ENCODE measurements at places on chromosomes 6 and 20. TPM values are rescaled to one million over a fixed set of nuclear protein-coding genes. Genes with fewer than 3 reads are reported as not detected.

Gene FNDC1
- total RNA-seq: not detected

DNA sequence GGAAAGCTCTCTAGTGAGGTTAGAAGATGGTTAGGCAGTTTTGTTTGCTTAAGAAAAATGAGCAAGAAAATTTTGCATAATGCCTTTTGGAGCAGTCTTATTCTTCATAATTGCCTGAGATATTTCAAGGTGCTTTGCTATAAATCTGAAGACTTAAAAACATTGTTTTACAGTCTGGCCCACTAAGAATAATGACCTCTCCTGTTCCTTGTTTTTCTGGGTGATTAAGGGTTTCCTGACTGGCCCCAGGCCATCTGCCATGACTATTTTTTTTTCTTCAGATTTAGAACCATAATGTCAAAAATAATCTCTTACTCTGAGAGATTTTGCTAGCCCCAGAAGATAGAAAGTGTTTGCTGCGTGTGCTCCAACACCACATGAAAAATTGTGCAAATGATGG is 72.3 kb upstream of the CENPW start:
- DNase-seq: no peak
- H3K4me1 ChIP-seq: no peaks in the 10 kb centered on the region

DNA sequence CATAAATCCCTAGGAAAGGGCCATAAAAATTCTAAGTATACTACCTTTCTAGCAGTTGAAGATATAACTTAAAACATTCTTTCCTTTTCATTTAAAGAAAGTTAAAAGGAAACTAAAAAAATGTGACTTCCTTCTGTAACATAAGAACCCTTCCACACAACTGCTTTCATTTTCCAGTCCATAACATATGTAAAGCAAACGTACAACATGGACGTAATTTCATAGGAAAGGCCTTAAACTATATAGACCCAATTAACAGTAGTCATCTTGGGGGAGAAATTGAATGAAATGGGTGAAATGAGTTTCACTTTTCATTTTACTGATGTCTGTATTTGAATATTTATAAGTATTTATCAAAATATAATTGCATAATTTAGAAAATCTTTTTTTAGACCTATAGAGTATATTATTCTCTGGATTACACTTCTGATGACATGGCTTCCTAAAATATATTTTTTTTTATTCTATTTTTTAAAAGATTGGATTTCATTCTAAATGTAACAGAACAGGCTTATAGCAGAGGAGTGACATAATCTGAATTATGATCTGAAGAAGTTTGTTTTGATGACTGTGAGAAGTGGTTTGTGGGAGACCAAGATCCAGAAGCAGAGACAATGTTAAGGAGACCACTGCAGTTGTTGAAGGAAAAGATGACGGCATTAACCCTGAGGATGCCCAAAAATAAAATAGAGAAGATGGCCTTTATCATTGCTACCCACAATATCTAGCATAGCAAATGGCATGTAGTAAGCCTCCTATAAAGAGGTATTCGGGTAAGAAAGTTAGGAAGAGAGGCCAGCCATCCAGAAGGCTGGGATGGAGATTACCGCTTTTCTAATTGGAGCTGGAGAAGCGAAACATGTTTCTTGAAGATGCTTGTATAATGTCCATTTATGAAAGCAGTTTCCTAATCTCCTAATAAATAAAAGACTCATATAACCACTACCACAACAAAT is 260.4 kb downstream of the PTPRK start:
- H3K4me3 ChIP-seq: peak overlapping the region; percentile 6
- no peak overlapping the region for H3K27ac ChIP-seq
- H3K27me3 ChIP-seq: no peaks in the 10 kb centered on the region
- H3K36me3 ChIP-seq: no peaks in the 10 kb centered on the region

DNA sequence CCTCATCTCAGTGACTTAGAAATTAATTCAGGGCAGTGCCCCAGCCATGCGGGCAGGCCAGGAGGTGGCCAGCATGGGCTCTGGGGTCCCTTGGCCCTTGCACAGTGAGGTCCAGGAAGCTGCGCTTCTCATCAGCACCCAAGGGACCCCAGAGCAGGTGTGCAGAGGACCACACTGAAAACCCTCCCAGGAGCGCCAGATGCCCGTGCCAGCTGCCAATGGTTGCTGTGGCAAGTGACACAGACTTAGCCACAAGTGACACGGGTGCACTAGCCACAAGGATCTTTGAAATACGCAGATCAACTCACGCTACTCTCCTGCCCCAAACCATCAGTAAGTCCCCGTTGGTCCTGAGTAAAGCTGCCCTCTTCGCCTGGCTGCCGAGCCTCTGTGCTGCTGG is 88.1 kb downstream of the ERMARD start:
- no peak for DNase-seq
- H3K4me1 ChIP-seq: no peaks in the 10 kb centered on the region
- H3K4me3 ChIP-seq: no peak overlapping the region
- no peak overlapping the region for H3K27ac ChIP-seq
- H3K36me3 ChIP-seq: no peaks in the 10 kb centered on the region

DNA sequence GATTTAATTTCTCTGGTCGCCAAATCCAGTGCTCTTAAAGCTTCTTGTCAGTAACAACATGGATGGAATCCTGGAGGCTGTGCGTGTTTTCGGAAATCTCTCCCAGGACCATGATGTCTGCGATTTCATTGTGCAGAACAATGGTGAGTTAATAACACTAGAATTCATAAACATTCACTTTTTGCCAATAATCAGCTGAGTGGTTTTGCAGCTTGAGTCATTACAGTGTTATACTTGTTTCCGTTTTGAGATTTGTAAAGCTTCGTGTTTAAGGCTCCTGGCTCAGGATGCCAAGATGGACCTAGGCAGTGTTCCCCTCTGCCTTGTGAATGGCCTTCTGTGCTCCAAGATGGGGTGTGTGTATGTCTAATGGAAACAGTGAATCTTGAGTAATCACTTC is 113.8 kb downstream of the ARMC2 start:
- H3K4me1 ChIP-seq: peaks cover 35% of the 10 kb centered on the region
- no peak for DNase-seq
- H3K36me3 ChIP-seq: no peaks in the 10 kb centered on the region
- H3K27ac ChIP-seq: no peak overlapping the region
- no peaks in the 10 kb centered on the region for H3K27me3 ChIP-seq

DNA sequence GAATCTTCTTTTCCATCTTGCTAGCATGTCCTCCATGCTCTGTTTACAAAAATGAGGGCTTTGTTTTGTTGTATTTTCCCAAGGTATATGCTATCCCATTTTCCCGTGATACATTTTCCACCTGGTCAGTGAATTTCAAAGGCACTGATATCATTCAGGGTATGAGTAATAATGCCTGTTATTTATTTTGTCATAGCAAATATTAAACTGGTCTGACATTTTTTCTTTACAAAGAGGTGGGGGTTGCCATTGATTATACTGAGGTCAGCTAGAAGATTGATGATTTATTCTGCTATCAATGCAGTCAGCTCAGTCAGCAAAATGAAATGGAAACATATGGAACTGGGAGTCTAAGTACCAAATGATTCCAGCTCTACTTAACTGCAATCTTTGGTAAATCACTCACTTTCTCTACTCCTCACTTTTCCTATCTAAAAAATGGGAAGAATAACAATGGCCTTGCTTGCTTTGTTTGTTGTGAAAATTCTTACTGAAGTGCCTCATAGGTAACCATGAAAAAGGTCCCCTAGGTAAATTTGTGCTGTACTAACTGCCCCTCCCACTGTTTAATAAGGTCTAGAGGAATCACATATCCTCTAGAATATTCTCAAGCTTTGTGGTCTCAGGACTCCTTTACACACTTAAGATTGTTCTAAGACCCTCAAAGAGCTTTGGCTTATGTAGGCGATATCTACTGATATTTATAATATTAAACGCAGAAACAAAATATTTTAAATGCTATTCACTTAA is 64.0 kb downstream of the ARHGAP18 start:
- no peak overlapping the region for H3K4me3 ChIP-seq
- no peak overlapping the region for H3K27ac ChIP-seq
- no peak for DNase-seq
- no peaks in the 10 kb centered on the region for H3K27me3 ChIP-seq
- no peaks in the 10 kb centered on the region for H3K4me1 ChIP-seq

DNA sequence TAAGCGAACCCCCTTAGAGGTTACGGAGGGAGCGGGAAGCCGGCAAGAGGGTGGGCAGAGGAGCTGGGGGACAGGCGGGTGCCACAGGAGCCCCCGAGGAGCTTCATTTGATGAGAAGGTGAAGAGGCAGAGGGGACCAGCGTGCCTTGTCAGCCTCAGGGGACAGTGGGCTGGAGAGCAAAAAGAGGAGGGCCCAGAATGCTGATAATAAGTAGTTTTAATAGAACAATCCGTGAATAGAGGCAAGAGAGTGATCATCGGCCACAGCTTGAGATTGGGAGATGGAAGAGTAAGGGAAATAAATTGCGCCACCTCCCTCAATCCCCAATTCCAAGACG is 1.3 kb downstream of the COL19A1 start:
- no peak for DNase-seq
- peaks cover 13% of the 10 kb centered on the region for H3K4me1 ChIP-seq
- peak overlapping the region; percentile 45 for H3K4me3 ChIP-seq
- H3K27me3 ChIP-seq: peaks cover 31% of the 10 kb centered on the region
- no peaks in the 10 kb centered on the region for H3K36me3 ChIP-seq

DNA sequence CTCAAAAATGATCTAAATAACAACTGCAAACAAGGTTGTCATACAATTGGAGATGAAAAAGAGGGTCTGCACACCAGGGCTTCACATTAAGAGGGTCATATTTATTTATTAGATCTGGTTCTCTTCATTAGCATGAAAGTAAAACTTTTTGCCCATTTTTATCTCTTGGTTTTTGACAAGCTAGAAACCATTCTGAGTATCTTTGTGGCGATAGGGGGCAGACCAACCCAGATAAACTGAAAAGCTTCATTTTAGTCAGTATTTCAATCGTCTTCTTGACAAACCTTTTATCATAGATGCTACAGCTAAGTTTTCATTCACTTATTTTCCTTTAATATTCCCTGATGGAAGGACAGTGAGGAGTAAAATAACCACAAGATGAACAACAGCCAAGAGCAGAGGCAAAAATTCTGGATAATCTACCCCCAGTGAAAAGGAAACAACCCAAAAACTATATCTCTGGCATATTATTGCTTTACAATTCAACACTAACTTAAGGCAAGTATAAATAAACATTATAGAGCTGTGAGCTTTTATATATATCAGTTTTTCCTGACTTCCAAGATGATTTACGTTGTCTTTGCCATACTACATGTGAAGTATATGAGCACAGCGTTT is 45.2 kb downstream of the THEMIS start:
- no peak for DNase-seq
- no peaks in the 10 kb centered on the region for H3K36me3 ChIP-seq
- no peak overlapping the region for H3K4me3 ChIP-seq
- H3K27ac ChIP-seq: no peak overlapping the region

- H3K36me3 ChIP-seq: no peaks in the 10 kb centered on the region
- no peaks in the 10 kb centered on the region for H3K4me1 ChIP-seq
- H3K27me3 ChIP-seq: peaks cover 3% of the 10 kb centered on the region
- no peak overlapping the region for H3K4me3 ChIP-seq
- DNase-seq: no peak
- H3K27ac ChIP-seq: no peak overlapping the region
Observed at GRCh38 chr6:170597278-170597677, 12.8 kb upstream of the PDCD2 start.

DNA sequence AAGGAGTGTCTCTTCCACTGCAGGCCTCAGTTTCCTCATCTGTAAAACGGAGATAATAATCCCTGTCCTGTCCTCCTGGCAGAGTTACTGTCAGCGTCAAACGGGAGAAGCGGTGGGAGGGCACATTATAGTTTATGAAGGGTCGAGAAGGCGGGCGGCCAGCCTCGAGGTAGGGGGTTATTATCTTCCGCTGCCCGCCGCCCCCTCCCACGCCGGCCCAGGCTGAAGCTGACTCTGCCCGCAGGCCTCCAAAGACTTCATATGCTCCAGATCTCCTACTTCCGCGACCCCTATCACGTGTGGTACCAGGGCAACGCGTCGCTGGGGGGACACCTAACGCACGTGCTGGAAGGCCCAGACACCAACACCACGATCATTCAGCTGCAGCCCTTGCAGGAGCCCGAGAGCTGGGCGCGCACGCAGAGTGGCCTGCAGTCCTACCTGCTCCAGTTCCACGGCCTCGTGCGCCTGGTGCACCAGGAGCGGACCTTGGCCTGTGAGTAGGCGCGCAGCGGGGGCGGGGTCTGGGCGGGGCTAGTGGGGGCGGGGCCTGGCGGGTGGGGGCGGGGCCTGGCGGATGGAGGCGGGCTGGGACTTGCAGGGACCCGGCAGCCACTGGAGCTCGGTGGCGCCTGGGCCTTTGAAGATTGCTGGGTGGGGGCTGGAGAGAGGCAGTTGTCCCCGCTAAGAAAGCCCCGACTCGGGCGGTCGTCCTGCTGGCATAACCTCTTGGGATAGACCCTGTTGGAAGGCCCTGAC is 2.8 kb downstream of the PROCR start:
- no peak for DNase-seq
- peaks cover 15% of the 10 kb centered on the region for H3K4me1 ChIP-seq
- H3K4me3 ChIP-seq: no peak overlapping the region
- H3K36me3 ChIP-seq: no peaks in the 10 kb centered on the region
- no peaks in the 10 kb centered on the region for H3K27me3 ChIP-seq

- peaks cover under 1% of the 10 kb centered on the region for H3K27me3 ChIP-seq
- H3K36me3 ChIP-seq: no peaks in the 10 kb centered on the region
- no peak overlapping the region for H3K4me3 ChIP-seq
- no peak for DNase-seq
- H3K4me1 ChIP-seq: no peaks in the 10 kb centered on the region
- no peak overlapping the region for H3K27ac ChIP-seq
Observed at GRCh38 chr20:64154590-64155257, 9.5 kb upstream of the MYT1 start.

- no peaks in the 10 kb centered on the region for H3K4me1 ChIP-seq
- H3K27me3 ChIP-seq: peaks cover 13% of the 10 kb centered on the region
- no peaks in the 10 kb centered on the region for H3K36me3 ChIP-seq
Observed at GRCh38 chr20:24472426-24472825, 3.0 kb downstream of the SYNDIG1 start.

DNA sequence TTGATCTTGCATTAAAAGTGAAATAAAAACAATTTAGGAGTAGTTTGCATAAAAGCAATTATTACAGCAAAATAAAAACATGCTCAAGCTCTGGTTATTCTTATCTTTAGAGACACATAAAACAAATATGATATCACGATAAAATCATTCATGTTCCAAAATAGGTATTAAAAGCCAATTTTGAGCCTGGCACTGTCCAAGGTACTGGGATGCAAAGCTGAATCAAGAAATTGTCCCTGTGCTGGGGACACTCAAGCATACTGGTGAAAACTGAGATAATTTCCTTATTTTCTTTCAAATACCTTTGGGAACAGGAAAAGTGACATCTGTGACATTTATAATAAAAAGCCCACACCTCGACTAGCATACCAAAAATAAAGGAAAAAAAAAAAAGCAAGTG is 931 bp upstream of the MTCL3 start:
- H3K4me1 ChIP-seq: peaks cover 13% of the 10 kb centered on the region
- H3K36me3 ChIP-seq: no peaks in the 10 kb centered on the region
- no peak overlapping the region for H3K4me3 ChIP-seq

- no peak overlapping the region for H3K27ac ChIP-seq
- no peaks in the 10 kb centered on the region for H3K36me3 ChIP-seq
- no peak overlapping the region for H3K4me3 ChIP-seq
- no peak for DNase-seq
Observed at GRCh38 chr6:109834131-109834530, 143.0 kb downstream of the FIG4 start.

Data from natural killer cell (primary cell).